ENCODE measurements at places on chromosomes 2 and 18.

GRCh38 chr2:184920451-184920965, 322.2 kb downstream of the ZNF804A start:
- DNase-seq, result no peak

DNA sequence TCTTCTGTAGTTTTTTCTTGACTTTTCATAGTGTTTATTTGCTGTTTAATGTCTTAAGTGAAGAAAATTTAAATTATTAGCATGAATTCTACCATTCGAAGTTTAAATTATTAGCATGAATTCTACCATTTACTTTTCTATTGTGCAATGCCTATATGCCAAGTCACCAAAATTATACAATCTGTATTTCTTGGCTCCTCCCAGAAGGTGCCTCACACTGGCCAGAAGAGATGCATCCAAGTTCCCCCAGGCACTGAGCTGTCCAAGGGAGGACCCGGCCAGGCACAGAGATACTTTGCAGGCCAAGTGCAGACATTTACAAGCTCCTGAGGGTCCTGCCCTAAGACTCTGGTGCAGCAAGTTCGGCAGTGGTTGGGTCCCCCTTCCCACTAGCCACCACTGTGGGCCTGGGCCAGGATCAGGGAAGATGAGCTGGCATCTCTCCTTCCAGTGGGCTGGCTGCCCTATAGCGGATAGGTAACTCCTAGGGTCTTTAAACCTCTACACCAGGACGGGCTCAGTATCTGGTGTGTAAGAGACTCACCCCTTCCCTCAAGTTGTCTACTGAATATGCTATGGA, 31.3 kb downstream of the TMEM247 start:
- no peak for DNase-seq

DNA sequence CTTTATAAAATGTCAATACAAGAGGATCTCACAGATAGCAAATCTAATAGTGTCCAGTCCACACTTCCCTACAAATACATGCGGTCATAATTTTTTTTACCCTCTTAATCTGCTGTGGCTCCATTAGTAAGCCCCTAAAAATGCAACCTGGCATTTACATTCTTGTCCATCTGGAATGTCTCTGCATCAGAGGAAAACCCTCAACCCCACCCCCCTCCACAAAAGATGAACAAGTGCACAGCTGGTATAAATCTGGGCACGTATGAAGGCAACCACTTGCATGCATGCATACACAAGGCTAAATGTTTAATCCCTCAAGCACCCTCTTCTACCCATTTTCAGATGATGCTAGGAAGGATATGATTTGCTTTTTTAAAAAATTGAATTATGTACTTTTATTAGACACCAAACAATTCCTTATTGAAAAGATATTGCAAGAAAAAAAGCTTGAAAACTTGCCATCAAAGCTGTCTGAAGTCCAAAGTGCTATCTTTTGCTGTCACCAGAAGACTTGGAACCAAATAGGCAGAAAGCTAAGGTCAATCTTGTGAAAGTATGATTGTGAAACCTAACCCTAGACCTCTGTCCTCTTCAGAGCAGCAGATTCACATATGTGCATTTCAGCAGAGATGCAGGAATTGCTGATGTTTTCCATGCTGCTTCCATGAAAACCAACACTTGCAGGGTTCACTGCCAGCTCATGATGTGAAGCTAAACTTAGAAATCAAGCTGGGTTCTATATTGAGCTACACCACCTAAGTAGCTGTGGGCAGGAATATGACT, 39.0 kb downstream of the IRS1 start:
- DNase-seq, result peak; percentile 18

DNA sequence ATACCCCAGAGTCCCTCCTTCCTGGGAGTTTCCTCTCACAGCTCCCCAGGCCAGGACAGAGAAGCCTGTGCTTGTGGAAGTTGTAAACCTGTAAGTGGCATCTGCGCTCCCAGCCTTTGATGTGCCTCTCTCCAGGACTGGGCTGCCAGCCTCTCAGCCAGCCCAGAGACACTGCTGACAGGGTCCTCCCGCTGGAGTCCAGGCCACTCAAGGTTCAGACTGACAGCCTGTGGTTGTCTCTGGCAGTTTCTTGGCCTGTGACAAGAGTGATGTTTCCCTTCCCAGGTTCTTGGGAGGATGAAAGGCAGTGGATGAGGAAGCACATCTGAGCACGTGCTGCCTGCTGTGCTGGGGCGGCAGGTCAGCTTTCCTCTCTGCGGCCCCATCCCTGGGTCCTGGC, 3.0 kb downstream of the SLC35F6 start:
- peak; percentile 30 for DNase-seq

DNA sequence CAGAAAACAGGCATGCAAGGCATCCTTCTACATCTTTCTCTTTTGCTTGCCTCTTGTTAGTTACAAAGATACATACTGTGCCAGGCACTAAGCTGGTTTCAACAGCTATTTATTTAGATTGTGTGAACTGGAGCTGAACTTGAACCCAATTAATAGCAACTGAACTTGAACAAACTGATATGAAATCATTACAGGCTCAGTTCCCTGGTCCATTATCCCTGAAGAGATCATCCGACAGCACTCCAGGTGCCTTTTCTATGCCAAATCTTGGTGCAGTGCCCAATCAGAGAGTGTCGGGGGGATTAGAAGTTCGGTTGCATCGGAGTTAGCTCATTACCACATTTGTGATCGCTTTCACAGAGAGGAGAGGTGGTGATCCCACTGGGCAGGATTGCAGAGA, 477.6 kb downstream of the PARD3B start:
- peak; percentile 75 for DNase-seq

DNA sequence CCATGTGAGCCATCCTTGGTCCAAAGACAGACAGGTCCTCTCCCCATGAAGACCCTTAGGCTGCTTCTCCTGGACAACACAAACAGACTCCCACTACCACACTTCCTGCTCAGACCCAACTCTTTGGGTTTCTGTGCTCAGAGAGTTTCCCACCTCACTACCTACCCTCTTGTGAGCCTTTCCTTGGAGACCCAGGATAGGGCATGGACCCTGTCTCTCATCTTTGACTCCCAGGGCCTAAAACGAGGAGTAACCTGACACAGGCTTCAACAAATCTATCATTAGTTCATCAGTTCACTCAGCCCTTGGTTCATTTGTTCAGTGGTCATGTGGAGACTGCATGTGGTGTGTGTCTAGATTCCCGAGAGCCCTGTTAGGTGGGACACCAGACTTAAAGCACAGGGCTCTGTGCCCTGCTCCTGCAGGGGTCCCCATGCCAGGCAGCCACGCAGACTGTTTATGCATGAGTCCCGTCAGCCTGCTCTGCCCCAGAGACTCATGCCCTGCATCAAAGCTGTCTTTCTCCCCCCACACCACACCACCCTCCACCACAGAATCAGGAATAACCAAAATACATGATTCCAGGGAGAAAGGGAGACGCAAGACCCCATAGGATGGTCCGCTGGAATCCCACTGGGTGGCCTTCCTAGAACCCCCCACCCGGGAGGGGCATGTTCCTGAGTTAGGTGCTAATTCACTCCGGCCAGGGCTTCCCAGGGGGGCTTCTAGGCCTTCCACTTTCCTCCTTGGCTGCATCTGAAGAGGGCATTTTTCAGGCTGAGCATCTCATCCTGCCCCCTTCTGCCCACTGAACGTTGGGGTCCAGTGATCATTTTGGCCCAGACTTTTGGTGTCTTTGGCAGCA, 100.2 kb upstream of the TEX51 start:
- DNase-seq, result no peak

GRCh38 chr2:60504049-60504448, 49.4 kb downstream of the BCL11A start:
- no peak for DNase-seq

DNA sequence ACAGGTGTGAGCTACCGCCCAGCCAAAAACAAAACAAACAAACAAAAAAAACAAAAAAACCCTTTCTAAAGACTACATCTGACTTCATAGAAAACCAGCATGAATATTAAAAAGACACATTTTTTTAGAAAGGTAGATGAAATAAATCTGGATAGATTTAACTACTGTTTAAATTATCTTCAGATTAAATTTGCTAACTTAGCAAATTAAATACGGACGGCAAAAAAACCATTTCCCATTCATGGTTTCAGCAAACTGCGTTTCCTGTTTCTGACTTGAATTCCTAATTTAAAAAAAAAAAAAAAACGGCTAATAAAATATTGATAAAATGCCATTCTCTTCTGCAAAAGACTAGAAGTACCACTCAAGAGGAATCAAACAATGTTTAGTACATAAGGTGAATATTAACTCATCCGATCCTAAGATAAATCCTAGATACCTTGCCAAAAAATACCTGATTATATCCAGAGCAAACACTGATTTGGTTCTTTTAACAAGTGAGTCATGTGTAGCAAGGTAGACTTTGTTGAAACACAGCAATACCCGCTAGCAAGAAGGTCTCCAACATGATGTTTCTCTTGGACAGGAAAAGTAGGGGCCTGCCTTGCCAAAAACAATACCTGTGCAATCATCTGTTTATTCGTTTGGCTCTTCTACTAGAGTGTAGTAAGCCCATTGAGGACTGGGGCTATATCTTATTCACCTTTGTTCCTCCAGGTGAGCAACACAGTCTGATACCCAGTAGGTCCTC, 96.2 kb downstream of the BARD1 start:
- DNase-seq, result no peak

DNA sequence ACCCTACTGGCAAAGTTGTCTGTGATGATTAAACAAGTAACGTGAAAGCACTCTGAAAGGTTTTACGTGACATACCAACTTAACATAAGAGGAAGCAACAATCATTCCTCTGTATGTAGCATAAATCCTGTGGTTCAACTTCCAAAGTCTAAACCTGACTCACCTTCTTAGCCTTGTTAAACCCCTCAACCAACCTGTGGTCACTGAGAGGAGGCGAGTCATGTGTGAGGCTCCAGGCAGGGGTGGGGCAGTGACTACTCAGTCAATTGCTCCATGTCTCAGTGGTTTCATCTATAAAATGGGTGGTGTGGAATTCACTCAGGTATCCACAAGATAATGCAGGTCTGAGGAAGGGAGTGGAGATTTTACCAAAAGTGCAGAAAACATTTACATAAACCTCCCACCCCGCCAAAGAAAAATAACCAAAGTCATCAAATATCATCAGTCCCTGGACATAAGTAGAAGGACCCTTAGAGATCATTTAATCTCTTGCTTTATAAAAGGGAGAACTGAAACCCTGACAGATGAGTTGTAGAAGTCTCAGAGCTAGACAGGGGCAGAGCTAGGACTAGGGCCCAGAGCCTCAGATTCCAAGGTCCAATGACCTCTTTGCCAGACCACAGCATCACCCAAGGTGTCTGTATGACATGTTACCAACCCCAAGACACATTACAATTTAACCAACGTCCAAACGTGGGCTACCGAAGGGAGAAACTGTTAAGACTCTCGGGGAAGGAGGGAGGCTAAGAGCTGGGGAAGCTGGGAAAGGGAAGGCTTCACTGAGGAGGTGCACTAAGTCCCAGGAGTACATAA, 3.7 kb upstream of the PCBP1 start:
- no peak for DNase-seq

GRCh38 chr2:27796791-27797765, 25.6 kb downstream of the MRPL33 start:
- DNase-seq, result no peak

- DNase-seq, result no peak
Observed at GRCh38 chr2:43424262-43425207, 171.3 kb downstream of the THADA start.

DNA sequence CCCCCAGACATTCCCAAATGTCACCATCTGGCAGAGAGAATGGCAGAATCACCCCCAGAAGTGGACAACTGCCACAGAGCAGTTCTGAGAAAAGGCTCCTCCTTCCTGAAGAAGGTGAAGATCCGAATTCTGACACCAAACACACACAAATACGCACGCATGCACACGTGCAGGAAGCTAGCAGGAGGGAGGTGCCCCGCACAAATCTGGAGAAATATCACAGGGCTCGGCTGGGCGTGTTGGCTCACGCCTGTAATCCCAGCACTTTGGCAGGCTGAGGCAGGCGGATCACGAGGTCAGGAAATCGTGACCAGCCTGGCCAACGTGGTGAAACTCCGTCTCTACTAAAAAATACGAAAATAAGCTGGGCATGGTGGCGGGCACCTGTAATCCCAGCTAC, 38.5 kb upstream of the ATG16L1 start:
- no peak for DNase-seq

GRCh38 chr2:55014962-55015939, 35.0 kb downstream of the RTN4 start:
- DNase-seq, result peak; percentile 74

- DNase-seq, result no peak
Observed at GRCh38 chr18:31688606-31689005, 4.2 kb upstream of the B4GALT6 start.

DNA sequence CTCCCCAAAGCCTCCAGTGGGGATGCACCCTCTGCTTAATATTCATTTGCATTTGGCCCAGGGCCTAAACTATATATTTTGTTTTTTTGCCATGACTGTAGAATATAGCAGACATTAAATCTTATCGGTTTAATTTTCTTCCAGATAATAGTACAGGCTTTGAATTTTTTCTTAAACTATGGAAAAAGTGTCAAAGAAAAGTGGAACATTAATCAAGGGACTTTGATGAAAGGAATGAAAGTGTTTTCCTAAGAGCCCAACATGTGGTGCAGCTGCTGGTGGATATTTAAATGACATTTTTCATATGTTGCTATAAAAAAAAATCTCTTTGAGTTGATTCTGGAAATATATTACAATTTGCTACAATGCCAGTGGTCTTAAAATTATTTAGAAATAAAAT, 346.8 kb downstream of the CYP26B1 start:
- no peak for DNase-seq

DNA sequence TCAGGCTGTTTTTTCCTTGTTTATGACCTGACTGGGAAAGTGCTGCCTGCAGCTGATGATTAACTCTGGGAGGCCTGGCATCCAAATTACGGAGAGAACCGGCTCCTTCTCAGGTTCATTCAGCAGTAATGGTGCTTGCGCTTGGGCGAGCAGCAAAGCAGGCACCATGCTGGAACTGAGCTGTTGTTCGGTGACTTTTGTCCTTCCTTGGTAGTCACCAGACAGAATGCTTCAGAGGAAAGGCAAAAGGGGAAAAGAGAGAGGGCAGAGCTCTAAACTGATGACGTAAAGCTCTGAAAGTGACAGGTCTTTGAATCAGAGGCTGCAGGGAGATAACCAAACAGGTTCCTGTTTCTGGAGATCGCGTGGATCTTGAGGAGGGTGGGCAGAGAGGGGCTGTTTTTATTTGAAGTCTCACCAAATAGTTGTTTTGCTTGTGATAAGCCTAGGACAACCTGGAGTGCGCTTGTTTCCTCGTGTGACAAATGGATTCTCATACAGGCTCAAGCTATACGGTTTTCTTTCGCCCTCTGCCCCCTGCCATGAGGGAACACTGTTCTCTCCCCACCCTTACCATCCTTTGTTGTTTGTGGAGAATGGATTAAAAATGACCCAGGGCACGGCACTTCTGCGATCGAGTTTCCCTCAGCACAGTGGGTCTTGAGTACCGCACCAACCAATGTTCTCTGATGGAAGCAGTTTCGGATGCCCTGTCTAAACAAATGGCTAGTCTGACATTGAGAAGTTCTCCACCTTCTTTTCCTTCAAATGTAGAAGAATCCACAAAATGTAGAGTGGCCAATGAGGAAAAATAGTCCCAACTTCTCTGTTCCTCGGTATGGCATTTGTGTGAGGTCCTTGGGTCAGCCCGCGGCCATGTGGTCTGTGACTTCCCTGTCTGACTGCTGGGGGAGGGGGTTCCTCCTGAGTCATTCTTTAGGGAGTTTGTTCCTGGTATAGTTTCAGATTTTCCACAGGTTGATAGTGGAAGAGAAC, 1.3 kb downstream of the RASGRP3 start:
- DNase-seq, result no peak

Data from NCI-H446 treated with DMSO at 0.1 percent for 48 hours (cell line).